Hematopoietic multipotent progenitor cell treated with erythropoietin and hydrocortisone succinate and interleukin-3 and kit ligand, for 15 days (in vitro differentiated cells): ENCODE measurements at places on chromosomes 7 and 10.

- no peak for DNase-seq
Observed at GRCh38 chr7:94028768-94029167, 24.6 kb upstream of the BET1 start.

DNA sequence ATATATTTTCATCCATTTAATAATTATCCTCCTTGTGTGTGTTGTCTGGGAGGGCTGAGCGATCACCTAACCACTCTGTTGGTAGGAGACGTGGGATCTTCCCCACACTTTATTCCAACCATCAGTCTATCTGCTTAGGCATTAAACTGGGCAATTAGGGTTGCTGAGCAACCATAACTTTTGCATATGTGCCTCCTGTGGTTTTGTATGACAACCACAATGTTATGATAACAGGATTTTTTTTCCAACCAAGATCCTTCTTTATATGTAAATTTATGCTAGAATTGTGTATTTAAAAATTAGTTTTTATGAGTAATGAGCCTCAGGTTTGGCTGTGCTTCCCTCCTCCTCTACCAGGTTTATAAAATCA lies 495.0 kb upstream of the MGMT start:
- no peak for DNase-seq

DNA sequence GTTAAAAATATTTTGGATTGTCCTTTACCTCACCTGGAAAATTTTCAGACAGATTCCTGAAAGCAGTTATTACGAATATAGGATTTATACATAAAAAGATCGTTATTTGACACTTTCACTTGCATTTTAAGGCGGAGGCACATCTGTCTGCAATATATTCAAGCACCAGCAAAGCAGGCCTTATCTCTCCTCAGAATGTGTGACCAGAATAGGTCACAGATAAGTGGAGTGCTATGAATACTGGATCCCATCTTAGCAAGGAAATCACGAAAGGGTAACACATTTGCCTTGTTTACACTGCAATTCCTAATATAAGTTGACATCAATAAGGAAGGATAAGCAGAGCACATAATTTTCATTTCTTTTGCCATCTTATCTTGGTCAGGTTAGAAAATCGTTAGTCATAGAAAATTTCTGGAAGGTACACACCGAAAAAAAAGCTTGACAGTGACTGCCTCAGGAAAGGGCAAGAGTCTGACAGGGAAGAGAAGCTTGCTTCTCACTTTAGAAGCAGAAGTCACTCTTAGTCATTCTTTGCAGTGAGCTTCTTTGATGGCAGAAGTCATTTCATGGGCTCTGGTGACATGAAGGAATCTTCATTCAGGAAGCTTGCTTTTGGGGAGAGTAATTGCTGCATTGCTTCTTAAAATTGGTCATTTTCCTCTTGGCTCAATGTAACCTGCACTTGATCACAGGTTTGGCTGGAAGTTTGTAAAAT lies 98.1 kb upstream of the STK17A start:
- DNase-seq: no peak

GRCh38 chr10:29237786-29238185 lies 51.1 kb upstream of the LYZL1 start:
- no peak for DNase-seq

GRCh38 chr7:106593028-106593417 lies 67.9 kb downstream of the CCDC71L start:
- no peak for DNase-seq

GRCh38 chr7:23696916-23697441 lies 13.0 kb upstream of the STK31 start:
- DNase-seq: peak; percentile 60

GRCh38 chr10:90937645-90938258 lies 16.9 kb upstream of the ANKRD1 start:
- DNase-seq: no peak

DNA sequence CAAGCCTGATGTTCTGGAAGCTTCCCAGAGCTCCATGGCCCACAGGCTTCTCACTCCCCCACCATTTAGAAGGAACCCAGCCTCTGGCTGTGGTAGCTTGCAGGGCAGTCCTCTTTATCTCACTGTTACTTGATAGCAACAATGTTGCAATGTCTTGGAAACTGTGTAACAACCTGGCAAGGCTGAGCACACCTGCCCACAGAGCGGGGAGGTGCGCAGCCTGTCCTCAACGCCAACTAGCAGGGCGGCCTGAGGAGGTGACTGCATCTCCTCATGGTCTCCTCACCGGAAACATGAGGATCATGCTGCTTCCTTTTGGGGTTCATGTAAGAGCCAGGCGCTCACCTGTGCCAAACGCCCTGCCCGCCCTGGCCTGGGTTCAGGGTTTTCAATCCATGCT lies 43.7 kb upstream of the INSIG1 start:
- no peak for DNase-seq

DNA sequence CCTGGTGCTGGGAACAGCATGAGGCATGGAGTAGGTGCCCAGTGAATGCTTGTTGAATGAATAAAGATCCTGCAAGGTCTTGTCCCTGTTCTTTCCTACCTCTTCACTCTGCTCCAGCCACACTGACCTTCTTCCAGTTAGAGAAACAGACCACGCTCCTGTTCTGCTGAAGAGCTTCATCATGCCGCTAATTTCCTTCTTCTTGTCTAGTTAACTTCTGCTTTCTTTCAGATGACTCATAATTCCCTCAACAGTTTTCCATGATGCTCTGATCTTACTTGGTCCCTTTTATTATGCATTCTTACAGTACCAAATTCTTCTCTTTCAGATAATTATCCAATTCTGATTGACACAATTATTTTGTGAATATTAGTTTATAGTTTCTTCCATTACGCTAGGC lies 59.5 kb upstream of the C1QL3 start:
- DNase-seq: no peak

GRCh38 chr7:110612680-110613079 lies 478.2 kb upstream of the LRRN3 start:
- no peak for DNase-seq

GRCh38 chr10:100742936-100743335 lies 2.4 kb upstream of the PAX2 start:
- no peak for DNase-seq

DNA sequence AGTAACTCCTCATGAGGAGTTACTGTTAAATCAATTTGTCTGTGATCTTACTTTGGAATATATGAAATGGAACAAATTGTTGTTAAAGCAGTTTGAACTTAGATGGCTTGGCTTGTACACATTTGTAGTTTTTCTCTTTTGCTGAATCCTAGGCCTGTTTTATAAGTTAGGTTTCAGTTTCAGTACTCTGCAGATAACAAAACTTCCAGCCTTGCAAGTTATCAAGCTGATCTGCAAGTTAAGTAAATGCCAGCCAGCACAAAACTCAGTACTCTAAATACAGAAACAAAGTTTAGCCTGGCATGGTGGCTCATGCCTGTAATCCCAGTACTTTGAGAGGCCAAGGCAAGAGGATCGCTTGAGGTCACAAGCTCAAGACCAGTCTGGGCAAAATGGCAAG lies 25.0 kb upstream of the PAXIP1 start:
- DNase-seq: no peak

GRCh38 chr10:86969421-86970041 lies 1.2 kb downstream of the ADIRF start:
- no peak for DNase-seq

- DNase-seq: no peak
Observed at GRCh38 chr10:131155218-131155875, 156.2 kb downstream of the TCERG1L start.

- no peak for DNase-seq
Observed at GRCh38 chr10:33326933-33327332, 7.5 kb downstream of the NRP1 start.

DNA sequence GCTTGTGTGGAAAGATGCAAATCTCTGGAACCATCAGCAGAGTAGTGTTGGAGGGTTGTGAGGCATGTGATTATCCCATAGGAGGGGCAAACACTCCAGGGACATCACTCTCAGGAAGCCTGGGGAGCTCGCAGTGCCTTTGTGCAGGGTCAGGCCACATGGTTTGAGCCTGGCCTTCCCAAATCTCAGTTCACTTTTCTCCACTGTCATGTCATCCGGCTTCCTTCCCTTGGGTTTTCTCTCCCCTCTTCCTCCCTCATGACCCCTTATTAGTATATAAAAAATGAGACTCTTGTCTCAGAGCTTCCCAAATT lies 20.4 kb downstream of the TSPAN14 start:
- DNase-seq: no peak

- DNase-seq: no peak
Observed at GRCh38 chr10:8183241-8183704, 128.8 kb downstream of the GATA3 start.

GRCh38 chr10:1762076-1762475 lies 24.8 kb upstream of the ADARB2 start:
- DNase-seq: no peak

DNA sequence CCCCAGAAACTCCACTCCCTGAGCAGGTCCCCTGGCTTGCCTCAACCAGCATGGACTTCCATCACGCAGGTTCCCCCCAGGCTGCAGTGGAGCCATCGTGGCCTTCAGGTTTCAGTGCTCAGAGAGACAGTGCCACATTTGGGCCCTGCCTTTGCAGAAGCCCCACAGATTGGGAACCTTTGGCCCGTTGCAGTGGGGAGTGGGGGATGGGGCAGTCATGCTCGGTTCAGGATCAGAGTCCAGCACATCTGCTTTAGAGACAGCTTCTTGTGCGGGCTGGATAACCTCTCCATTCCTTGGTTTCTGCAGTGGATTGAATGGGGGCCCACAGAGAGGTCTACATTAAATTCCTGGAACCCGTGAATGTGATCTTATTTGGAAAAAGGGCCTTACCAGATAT lies 183.9 kb downstream of the EBF3 start:
- DNase-seq: no peak

DNA sequence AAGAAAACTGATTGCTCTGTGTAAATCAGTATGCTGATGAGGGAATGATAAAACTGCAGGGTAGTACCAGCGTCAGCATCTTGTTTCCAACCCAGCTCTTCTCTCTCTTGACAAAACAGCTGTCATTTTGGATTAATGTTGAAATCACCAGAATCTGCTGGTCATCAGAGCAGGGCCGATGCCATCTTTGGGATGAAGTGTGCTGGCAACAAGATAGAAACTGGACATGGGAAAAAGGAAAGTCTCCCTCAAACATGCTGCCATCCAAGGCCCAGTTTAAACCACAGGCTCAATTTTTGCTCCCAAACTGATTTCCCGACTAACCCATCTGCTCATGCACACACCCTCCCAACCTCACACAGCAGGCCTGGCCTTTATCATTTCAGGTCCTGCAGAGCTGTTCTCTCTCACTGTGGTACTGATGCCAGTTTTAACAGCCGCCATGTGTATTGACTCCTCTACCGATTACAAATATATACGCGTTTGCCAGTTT lies 285.2 kb downstream of the AUTS2 start:
- DNase-seq: no peak

- DNase-seq: no peak
Observed at GRCh38 chr10:116237260-116237659, 35.7 kb downstream of the GFRA1 start.

DNA sequence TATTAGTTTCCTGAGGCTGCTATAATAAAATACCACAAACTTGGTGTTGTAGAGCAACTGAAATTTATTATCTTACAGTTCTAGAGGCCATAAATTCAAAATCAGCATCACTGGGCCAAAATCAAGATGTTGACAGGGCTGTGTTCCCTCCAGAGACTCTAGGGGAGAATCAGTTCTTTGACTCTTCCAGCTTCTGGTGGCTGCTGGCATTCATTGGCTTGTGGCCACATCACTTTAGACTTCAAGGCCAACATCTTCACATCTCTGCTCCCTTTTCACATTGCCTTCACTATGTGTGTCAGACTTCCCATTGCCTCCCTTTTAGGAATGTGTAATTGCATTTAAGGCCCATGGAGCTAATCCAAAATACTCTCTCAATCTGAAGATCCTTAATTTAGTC lies 1.6 kb upstream of the MRPS33 start:
- no peak for DNase-seq

DNA sequence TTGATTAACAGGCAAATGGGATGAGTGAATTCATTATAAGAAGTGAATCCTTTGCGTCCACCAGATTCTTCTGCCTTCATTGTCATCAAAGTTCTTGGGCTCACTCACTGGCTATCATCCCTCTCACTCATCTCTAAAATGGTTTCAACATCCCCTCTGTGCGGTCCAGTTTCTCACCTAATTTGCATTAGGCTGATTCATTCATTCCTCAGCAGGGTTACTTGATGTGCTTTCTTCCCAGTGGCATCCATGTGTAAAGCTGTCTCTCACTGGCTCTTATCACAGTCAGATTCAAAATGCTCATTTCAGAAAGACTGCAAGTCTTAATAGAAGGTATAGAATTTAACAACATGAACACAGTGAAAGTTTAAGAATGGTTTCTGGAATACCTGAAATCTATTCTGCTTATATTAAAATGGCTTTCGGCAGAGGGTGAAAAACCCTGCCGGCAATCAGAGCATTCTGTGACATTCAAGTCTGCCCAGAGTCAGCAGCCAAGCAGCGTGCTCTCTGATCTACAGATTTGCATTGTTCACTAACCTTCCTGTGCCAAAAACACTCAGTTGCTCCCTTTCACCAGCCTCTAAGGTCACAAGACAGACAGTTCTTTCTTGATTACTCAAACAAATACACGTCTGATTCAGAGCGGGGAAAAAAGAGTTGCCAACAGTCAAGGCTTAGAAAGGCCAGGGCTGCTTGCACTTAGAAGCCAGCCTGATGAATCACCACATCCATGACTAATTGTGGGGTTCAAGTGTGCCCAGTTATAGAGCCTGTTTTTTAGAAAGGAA lies 106.7 kb downstream of the TES start:
- no peak for DNase-seq

DNA sequence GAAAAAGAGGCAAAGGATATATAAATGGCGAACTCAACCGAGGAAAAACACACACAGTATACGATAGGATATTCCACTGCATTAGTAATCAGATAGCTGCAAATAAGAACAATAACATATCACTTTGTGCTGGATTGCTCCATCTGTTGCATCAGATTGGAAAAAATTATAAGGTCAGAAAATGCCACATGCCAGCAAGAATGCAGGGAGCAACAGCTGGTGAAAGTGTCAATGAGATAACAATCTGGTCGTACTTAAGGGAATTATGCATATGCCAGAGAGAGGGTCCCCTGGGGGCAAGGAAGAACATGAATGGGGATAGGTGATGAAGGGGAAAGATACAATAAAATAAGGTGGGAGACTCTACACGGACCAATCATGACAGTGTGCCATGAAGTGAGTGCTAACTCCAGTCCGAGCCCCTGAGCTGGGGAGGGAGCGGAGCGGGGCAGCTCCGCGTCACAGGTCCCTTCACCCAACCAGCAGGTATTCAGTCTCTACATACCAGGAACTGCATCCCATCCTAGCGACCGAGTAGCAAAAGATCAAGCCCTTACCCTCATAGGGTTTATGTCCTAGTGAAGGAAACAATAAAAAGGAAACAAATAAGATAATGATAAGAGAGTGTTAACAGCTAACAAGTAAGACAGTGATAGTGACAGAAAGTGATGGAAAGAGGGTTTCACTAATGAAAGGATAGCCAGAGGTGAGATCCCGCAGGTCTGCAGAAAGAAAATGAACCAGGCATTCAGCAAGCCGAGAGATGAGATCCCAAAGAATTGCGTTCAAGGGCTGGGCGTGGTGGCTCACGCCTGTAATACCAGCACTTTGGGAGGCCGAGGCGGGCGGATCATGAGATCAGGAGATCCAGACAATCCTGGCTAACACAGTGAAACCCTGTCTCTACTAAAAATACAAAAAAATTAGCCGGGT lies 9.4 kb downstream of the MPP7 start:
- DNase-seq: no peak
